H1 (cell line): ENCODE measurements at places on chromosomes 13 and 19. TPM values are rescaled to one million over a fixed set of nuclear protein-coding genes. Genes with fewer than 3 reads are reported as not detected.

Gene ZNF426
- 27.9 and 30.9 TPM in 2 replicates for total RNA-seq

Gene CGB8
- total RNA-seq = 0.46 TPM in 1 of 2 replicates, not detected in the other

Gene CGB2
- total RNA-seq = 0.71 TPM in 1 of 2 replicates, not detected in the other

Gene OR7C1
- not detected in 2 replicates for total RNA-seq

Gene SH2D3A
- 20.0 and 22.1 TPM in 2 replicates for total RNA-seq

Gene PCID2
- 72.8 and 75.1 TPM in 2 replicates for total RNA-seq

Gene PLK5
- total RNA-seq = 0.43 and 1.2 TPM in 2 replicates

Gene PLA2G4C
- 14.9 and 17.5 TPM in 2 replicates for total RNA-seq

Gene CBARP
- 14.7 and 18.0 TPM in 2 replicates for total RNA-seq

GRCh38 chr13:30480292-30480950, 14.7 kb upstream of the HMGB1 start:
- H3K4me3 ChIP-seq = no peak overlapping the region
- H3K36me3 ChIP-seq = no peaks in the 10 kb centered on the region
- no peaks in the 10 kb centered on the region for H3K27me3 ChIP-seq
- no peak overlapping the region for H3K27ac ChIP-seq
- no peak for DNase-seq
- no peaks in the 10 kb centered on the region for H3K4me1 ChIP-seq

GRCh38 chr19:12244370-12244769, 50.3 kb downstream of the ZNF44 start:
- no peaks in the 10 kb centered on the region for H3K4me1 ChIP-seq
- H3K27ac ChIP-seq = no peak overlapping the region
- H3K4me3 ChIP-seq = no peak overlapping the region
- no peaks in the 10 kb centered on the region for H3K36me3 ChIP-seq
- H3K27me3 ChIP-seq = no peaks in the 10 kb centered on the region; the same call in 1 of the 2 replicates
- no peak for DNase-seq

GRCh38 chr13:97933776-97934175, 19.7 kb upstream of the IPO5 start:
- no peaks in the 10 kb centered on the region for H3K36me3 ChIP-seq
- no peak for DNase-seq
- no peak overlapping the region for H3K27ac ChIP-seq
- H3K4me3 ChIP-seq = no peak overlapping the region

DNA sequence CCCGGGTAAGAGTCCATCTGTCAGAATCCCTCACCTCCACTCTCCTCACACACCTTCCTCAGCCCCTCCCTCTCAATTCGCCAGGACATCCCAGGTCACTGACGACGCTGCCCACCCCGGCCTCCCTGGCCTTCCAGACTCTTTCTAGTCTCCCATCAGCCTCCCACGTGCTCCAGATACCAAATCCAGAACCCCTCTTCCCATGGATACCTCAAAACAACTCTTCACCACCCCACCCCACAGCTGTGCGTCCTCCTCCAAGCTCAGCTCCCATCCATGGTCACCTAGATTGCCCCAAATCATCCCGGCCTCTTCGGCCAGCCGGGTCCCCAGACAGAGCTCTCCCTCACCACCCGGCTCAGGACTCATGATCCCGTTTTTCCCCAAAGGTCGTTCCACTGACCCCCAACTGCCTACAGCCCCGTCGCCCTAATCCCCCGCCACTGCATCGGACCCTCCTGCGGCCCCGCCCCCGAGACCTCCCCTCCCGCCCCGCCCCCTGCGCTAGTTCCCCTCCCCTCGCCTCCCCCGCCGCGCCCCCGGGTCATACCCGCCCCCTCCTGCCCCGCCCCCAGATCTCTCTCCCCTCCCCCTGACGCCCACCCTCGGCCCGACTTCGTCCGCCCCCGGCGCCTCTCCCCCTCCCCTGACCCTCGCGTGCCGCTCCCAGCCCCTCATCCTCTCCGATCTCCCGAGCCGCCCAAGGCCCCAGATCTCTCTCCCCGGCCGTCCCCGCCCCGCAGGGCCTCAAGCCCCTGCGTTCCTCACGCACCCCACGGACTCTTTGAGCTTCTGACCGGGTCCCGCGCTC, 546 bp downstream of the UBXN6 start:
- H3K27ac ChIP-seq = peak overlapping the region; percentile 75; the same call in 1 of the 2 replicates
- H3K27me3 ChIP-seq = no peaks in the 10 kb centered on the region
- H3K4me3 ChIP-seq = peak overlapping the region; percentile 63
- H3K36me3 ChIP-seq = no peaks in the 10 kb centered on the region

DNA sequence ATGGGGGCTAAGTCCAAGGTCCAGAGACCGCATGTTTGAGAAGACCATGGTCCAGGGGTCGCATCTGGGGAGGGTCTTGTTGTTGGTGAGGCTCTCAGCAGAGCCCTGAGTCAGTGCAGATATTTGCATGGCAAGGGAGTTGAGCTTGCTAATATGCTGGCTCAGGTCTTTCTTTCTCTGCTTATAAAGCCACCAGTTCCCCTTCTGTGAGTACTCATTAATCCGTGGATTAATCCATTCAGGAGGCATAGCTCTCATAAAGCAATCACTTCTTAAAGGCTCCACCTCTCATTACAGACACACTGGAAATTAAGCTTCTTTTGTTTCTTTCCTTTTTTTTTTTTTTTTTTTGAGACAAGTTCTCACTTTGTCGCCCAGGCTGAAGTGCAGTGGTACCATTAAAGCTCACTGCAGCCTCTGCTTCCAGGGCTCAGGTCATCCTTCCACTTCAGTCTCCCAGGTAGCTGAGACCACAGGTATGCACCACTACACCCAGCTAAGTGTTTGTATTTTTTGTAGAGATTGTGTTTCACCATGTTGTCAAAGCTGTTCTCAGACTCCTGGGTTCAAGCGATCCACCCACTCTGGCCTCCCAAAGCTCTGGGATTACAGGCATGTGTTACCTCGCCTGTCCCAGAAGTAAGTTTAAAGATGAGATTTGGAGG, 216.4 kb downstream of the SLITRK5 start:
- DNase-seq = no peak
- no peak overlapping the region for H3K4me3 ChIP-seq
- no peak overlapping the region for H3K27ac ChIP-seq
- H3K27me3 ChIP-seq = no peaks in the 10 kb centered on the region
- H3K4me1 ChIP-seq = no peaks in the 10 kb centered on the region

- no peak for DNase-seq
- peaks cover 14% of the 10 kb centered on the region for H3K36me3 ChIP-seq
- no peak overlapping the region for H3K27ac ChIP-seq
- no peak overlapping the region for H3K4me3 ChIP-seq
These were observed 15.1 kb upstream of the POU4F1 start for GRCh38 chr13:78618411-78618810.

DNA sequence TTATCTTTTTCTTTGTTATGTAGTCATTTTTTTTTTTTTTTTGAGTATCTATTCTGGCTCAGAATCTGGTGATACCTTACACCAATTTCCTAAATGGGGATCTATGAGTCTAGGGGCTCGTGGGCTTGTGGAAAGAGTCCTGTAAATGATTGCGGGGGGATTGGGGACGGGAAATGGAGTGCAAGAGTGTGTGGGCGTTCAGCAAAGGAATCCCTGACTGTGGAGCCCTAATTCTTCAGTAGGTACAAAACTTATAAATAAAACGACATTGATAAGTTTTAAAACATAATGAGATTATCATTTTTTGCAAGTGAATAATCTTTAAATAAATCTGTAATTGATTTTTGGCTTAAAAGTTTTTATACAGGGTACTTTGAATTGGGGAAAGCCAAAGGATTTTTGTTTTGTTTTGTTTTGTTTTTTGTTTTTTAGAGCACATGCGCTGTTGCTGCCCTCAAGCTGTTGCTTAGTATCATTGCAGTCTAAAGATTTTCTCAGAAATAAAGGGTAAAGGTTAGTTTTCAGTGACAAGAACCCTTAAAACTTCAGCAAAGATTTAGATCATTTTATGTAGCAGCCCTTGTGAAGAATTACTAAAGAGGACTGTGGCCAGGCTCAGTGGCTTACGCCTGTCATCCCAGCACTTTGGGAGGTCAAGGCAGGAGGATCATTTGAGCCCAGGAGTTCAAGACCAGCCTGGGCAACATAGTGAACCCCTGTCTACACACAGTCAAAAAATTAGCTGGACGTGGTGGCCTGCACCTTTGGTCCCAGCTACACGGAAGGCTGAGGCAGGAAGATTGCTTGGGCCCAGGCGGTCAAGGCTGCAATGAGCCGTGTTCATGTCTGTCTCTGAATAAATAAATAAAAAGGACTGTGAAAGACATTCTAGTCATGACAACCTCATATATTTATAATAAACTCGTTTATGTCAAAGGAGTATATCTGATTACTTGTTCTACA, 1.7 kb downstream of the ERCC5 start:
- H3K27ac ChIP-seq = no peak overlapping the region
- no peaks in the 10 kb centered on the region for H3K36me3 ChIP-seq
- H3K4me3 ChIP-seq = peak overlapping the region; percentile 95
- H3K27me3 ChIP-seq = no peaks in the 10 kb centered on the region
- no peak for DNase-seq
